Non-pigmented ciliary epithelial cell (primary cell): ENCODE measurements at places on chromosomes 1 and 21.

- DNase-seq = no peak
Measured at GRCh38 chr1:211485480-211485857, 6.5 kb downstream of the RD3 start.

DNA sequence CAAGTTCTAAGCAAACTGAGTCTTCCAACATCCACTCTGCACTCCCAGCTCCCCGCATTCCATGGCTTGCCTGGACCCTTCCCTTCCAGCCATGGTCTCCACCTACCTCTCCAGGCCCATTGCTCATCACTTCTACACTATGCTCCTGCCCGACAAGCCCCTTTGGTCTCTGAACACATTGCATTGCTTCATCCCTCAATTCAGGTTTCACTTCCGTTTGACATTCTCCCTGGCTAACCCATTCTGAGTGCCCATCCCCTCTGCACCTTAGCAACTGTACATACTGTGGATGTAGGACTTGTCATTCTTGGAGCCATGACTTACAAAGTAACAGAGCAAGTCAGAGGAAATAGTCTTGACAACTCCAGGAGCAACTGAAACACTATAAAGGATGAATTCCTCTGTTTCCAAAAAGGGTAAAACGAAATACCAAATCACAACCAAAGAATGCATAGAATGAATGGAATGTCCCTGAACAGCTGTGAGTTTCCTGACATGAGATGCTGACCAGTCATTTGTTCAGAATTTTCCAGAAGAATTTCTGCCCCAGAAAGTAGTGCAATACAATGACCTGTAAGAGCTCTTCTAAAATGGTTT, 66.7 kb downstream of the KCNJ6 start:
- peak; percentile 67 for DNase-seq

DNA sequence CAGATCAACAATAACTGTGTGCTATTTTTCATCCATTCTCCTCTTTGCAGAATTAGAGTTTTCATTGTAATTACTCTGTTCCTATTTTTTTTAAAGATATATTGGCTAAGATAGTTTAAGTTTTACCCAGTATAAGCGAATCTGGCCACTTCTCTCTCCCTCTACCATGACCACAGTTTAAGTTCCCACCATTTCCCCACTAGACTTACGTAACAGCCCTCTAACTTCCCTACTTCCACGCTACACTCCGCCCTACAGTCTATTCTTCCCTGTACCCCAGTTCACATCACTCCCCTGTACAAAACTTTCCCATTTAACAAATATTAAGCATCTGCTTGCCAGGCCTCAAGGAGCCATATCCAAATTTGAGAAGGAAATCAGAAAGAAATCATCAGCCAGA, 16.5 kb downstream of the CTSK start:
- no peak for DNase-seq

DNA sequence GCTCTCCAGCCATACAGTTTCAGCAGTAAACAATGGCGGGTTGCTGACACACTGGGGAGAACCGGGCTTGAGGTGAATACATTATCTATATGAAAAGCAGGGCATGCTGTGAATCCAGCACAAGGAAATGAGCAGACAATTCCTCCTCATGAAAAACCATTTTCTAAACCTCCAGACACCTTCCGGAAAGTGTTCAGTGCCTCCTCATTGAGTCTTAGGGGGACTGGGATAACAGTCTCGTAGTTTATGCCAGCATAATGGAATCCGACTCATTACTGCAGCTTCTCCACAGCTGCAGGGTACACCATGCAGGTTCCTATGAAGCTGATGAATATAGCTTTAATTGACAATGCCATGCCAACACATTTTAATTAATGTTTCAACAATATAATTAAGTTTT, 284.1 kb downstream of the BACH1 start:
- DNase-seq = no peak

DNA sequence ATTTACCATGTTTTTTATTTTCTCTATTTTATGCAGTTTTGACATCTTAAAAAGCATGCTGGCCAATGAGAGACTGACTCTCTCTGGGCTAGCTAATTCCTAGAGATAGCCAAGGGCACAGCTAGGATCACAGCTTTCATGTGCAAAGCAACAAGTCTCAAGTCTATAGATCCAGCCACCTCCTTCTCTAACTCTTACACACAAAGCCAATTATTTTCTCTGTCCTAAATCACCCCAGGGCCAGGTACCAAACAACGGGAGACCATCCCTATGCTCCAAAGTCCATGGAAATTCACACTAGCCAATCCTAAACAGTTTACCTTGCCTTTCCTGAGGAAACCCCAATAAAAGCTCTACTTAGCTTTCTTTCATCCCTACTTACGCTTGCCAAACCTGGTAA, 38.0 kb downstream of the ARHGAP29 start:
- no peak for DNase-seq

DNA sequence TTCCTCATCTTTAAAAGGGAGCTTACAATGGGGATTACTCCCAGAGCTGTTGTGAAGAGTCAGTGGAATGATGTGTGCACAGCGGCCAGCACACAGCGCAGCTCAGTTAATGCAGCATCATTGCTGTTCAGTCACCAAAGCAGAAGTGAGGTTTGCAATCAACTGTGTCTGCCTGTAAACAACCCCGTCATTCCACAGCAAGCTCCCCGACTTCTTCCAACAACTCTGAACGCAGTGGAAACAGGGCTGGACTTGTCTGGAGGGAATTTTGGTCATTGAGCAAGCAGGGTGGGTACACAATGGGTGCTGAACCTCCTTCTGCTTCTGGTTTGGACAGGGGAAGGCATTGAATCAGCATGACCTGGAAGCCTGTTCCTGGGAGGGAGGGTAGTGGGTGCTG, 347.4 kb downstream of the PTPRU start:
- no peak for DNase-seq

- no peak for DNase-seq
Measured at GRCh38 chr1:10155087-10155712, 55.2 kb upstream of the KIF1B start.

DNA sequence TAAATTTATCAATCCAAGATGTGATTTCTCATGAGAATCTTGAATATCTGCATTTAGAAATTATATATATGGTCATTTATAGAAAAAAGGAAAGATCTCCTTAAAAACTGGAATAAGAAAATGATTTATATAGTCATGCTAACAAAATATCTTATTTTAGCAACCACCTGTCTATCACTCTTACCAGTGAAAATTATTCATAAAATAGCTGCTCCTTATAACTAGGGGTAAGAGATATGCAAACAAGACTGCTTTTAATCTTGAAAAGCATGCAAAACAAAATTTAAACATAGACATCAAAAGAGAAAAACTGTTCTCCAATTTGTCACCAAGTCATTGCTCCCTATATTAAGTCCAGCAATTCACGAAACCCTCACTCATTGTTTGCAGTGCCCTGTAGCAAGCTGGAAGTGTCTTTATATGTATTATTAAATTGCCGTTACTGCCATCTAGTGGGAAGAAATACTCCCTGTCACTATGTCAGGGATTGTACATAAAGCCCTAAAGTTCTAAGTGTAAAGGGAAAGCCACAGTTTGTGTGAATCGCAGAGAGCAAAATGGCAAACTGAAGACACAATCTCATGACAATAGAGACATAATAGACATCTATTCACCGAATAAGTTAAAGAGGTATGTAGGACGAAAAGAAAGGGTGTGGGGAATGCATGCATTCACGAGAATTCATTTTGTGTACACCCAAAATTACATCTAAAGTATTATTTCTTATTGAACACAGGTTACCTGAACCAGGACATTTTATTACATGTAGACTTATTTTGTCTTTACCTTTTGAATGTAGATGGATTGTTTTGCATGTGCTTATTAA, 600.5 kb downstream of the USP25 start:
- peak; percentile 36 for DNase-seq

DNA sequence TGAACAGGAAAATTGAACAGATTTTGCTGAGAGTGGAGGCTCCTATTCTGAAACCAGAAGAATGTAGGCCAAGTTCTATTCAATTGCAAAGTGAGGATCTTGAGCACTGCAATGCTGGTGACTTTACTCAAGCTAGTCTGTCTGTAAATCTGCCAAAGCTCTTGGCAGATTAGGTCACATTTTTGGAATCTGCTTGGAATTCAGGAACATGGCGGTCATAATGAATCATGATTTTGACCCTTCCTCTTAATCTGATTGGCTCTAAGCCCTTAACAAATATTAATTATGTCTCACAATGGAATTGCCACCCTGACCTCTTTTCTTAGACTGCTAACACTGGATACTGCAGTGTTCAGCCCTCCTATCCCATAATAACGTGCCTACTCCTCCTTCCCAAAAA, 7.2 kb upstream of the GNG12 start:
- DNase-seq = peak; percentile 89

GRCh38 chr1:198212675-198213074, 55.9 kb downstream of the NEK7 start:
- DNase-seq = peak; percentile 74

DNA sequence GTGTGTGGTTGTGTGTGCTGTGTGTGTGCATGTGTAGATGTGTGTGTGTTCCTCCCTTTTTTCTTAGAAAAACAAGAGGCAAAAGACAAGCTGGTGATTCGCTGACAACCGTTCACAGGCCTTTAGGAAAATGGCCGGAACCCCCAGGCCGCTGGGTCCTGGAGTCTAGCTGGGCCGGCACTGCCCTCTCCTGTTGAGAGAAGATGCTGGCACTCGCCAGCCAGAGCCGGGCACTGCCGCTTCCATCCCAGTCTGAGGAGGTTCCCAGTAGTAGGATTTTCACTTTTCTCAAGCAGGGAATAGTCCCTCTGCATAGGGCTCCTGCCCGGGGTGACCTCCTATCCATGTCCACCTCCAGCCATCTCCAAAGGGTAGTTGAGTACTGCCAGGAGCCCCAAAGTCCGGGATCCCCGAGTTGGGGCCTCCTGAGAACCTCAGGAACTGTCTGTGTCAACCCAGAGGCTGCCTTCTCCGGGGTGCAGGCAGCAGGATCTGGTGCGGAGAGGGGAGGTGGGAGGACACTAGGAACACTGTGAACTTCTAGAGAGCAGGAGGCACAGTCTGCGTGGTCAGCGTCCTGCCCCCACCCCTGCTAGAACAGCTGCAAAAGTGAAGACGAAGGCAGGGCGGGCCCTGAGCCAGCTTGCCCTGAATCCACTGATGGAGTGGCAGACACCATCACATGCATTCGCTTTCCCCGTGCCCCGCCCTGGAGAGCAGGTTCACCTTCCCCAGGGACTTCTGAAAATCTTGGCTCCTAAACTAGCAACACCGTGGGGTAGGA, 44.1 kb upstream of the ARHGEF16 start:
- peak; percentile 10 for DNase-seq

GRCh38 chr1:27029517-27029916, 16.9 kb upstream of the TENT5B start:
- no peak for DNase-seq
